ENCODE measurements at places on chromosomes 16 and 17.

GRCh38 chr16:68425498-68426346, 22.6 kb downstream of the SMPD3 start:
- no peak for DNase-seq

DNA sequence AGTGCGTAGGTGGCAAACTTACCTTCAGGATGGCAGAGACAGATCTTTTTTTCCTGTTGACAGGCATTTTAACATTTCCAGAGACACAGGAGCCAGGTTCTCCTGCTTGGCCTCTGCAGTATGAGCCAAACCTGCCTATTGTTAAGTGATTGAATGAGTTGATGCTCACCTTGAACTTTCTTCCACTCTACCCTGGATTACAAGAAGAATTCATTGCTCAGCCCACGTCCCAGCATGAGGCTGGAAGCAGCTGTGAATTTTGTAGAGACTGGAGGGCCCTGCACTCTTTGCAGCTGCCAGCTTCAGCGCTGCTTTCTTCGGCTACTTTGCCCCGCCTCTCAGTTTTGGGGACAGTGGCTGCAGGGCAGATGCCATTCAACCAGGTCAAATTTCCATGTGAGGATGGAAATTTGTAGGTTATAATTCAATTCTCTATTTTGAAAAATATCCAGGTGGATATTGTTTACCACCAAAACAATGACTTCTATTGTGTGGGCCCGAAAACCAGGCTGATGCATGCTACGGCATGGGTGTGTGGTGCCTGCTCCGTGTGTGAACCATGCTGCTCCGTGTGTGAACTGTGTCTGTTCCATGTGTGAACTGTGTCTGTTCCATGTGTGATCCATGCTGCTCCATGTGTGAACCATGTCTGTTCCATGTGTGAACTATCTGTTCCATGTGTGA, 75.2 kb upstream of the METTL9 start:
- no peak for DNase-seq

DNA sequence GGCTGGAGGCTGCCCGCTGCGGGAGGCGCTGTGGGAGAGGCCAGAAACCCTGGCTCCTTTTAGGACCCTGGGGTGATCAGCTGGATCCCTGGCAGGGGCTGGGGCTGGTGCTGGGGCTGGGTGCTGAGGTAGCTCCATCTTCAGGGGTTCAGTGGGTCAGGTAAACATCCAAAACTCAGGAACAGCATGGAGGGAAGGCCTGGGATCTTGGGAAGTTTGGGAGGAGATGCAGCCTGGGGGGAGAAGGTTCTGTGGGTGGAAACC, 21.0 kb downstream of the ADGRG5 start:
- DNase-seq = no peak

- DNase-seq = no peak
These were observed 327.6 kb downstream of the CDH13 start for GRCh38 chr16:82954224-82954929.

DNA sequence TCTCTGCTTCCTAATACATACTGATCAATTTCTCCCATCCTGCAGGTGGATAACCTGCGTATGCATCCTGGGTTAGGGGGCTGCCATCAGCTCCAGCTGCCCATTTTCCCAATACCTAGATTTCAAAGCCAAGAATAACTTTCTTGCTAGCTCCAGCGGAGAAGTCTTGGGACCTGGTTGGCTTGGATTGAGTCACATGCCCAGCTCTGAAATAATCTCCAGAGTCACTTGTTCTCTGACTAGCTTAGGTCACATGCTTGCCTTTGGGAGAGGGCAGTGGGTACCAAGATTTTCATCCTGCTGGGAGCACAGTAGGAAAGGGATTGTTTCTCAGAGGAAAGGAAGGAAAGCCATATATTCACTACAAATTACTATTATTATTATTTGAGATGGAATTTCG, 70.0 kb upstream of the ELAC2 start:
- no peak for DNase-seq

DNA sequence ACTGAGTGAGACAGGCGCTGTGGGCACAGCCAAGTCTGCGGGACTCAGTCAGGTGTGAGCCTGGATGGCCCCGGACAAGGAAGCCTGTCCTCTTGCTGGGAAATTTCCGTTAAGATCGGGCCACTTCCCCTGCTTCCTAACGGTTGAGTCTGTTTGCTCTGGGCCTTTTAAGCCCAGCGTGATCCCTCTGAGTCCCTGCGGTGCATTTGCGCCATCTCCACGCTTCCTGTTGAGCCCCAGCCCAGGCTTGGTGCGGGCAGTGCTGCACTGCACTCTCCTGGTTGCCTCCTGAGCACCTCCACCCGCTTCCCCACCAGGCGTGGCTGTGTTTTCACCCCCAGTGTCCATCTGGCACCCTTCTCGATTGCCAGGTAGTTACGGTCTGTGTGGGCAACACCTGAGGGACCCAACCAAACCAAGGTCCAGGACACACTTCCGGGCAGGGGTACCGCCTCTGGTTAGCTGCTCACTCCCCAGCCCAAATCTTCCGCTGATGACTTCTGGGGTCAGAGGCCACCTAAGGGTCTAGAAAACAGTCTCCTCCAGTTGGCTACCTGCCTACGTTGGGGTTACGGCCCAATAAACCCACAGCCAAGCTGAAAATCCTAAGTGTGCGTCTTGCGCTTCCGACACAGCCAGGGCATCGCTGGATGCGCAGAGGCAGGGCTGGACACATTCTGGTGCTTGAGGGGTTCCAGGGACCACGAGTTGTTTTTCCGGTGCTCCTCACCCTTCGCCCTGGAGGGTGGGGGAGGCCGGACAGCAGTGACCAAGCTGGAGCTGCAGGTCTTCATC, 1.4 kb upstream of the SLC25A10 start:
- peak; percentile 53 for DNase-seq

- DNase-seq = no peak
These were observed 174.3 kb upstream of the TBX2 start for GRCh38 chr17:61225178-61225882.

DNA sequence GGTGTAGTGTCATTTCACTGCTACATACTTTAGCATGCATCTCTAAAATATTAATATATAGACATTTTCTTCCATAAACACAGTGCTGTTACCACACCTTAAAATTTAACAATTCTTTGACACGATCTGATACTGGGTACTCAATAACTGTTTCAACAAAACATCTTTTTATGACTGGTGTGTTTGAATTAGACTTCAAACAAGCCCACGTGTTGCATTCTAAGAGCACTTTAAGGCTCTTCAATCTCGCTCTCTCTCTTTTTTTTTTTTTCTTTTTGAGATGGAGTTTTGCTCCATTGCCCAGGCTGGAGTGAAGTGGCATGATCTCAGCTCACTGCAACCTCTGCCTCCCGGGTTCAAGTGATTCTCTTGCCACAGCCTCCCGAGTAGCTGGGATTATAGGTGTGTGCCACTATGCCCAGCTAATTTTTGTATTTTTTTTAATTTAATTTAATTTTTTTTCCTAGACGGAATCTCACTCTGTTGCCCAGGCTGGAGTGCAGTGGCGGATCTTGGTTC, 15.8 kb upstream of the SLC46A1 start:
- no peak for DNase-seq

- no peak for DNase-seq
These were observed 2.8 kb downstream of the NOS2 start for GRCh38 chr17:27797390-27798091.

DNA sequence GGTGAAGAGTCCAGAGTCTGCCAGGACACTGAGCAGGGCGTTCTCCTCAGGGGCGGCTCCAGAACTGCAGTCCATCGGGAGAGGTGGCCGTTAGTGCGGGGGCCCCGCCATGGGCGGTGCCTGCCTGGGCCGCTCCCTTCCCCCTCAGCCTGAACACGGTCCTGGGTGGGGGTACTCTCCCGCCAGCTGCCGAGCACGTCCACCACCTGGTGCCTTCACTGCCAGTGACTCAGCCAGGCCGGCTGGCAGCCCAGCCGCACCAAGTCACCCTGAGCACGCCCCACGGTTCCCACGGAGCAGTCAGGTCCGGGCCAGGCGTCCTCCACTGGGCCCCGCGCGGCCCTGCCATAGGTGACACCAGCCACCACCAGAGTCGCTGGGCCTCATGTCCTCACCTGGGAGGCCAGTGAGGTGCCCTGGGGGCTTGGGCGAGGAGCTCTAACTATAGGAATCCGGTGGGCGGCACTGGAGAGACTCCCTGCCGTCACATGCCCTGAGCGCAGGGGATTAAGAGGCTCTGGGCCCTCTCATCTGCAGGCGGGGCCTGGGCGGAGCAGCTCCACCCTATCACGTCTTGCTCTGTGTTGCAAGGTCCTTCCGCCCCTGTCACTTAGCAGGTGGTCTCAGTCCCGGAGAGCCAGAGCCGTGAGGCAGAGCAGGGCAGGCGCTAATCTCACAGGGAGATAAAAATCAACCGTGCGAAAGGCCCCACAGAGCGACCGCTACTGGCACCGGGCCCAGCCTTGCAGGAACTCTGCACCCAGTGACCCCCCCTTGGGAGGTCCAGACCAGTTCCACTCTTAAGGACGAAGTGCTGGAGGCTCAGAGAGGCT, 14.3 kb downstream of the PIEZO1 start:
- no peak for DNase-seq

DNA sequence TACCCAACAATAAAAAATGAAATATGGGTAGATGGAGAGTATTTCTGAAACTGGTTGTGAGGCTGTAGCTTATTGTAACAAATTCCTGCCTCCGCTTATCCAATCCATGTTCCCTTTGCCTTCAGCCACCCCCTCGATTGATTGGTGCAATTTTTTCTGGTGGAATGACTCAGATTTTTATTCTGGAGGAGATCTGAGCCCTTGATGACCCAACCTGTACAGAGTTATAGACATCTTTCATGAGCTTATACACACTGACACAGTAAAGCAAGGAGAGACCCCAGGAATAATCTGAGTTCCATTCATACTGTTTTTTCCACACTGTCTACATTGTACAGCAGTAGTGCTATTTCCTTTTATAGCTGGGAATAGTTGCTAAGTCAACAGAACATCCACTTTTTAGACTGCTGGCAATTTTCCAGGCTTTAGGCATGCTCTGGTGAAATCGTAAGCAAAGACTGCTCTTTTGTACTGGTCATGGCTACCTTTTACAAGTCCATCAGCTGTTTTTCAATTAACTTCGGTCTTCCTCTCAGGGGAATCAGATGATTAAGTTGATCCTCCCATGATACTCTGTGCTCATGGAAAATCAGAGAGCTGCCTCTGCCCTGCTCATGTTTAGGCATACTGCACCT, 30.1 kb downstream of the CCL4 start:
- no peak for DNase-seq

DNA sequence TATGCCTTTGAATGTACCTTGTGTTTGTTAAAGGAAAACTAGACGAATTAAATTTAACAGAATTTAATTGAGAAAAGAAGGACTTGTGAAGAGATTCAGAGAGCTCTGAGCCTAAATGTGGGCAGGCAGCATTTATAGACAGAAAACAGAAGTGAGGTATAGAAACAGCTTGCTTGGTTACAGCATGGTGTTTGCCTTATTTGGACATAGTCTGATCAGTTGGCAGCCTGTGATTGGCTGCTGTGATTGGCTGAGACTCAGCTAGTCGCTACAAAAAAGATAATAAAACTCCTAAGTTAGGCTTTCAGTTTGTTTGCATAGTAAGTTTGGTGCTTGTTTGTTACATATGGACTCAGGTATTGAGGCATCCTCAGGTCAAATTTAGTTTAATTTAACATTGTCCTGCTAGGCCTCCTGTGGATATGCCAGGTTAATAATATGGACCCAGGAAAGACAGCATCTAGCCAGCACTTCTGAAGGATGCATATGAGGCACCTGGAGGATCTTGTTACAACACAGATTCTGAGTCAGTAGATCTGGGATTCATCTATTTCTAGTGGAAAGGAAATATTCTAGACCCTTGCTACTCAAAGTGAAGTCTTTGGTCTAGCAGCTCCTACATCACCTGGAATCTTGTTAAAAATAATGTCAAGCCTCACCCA, 43.4 kb downstream of the SLFN5 start:
- DNase-seq = no peak

GRCh38 chr16:24035127-24035842, 199.5 kb downstream of the PRKCB start:
- peak; percentile 31 for DNase-seq

DNA sequence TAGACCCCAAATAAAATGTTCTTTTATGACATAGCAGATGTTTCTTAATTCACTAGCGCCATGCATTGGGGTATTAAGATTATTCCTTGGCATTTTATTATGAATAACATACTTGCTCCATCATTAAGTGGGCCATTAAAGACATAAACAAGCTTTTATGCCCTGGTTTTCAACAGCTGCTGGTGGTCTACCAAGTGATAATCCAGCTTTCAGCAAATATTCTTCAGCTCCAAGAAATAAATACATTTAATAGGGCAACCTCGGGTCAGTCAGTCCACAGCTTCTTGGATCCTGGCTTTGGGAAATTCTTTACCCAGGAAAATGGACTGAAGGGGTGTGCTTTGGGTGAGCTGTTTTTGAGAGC, 217.3 kb upstream of the IRX3 start:
- DNase-seq = no peak

GRCh38 chr16:3058139-3059030, 7.1 kb upstream of the IL32 start:
- no peak for DNase-seq

DNA sequence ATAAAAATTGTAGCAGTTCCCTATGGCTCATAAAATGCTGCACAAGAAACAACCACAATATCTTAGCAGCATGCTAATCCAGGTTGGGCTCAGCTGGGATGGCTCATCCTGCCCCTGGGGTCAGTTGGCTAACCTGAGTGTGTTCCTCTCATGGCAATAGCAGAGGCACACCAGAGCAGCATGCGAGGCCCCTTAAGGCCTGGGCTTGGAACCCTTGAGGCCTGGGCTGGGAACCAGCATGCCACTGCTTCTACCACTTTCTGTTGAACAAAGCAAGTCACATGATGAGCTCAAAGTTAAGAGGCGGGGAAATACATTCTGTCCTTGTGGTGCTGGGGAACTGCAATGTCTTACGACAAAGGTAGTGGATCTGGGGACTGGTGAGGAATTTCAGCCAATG, 154.4 kb upstream of the FOXF1 start:
- no peak for DNase-seq

- peak; percentile 71 for DNase-seq
These were observed 33.7 kb downstream of the GINS3 start for GRCh38 chr16:58425756-58426494.

DNA sequence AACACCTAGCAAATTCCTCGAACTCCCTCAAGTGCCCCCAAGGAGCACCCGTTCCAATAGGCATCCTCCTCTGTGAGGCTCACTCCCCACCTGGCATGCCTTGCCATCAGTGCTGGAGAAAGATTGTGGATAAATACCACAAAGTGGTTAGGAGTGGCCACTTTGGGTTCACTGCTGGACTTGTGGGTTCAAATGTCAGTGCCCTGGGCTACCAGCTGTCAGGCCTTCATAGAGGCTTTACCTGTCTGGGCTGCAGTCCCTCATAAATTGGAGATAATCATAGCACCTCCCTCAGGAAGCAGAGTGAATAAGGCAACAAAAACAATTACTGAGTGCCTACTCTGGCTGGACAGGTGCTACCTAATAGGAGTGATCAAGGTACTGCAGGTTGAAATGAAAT, 1.5 kb upstream of the SYT17 start:
- no peak for DNase-seq

Data from CD14-positive monocyte (primary cell).